ENCODE measurements at places on chromosomes 2 and 18. TPM values are rescaled to one million over a fixed set of nuclear protein-coding genes. Genes with fewer than 3 reads are reported as not detected.

The IAH1 gene
- total RNA-seq = 64.4 TPM

The NYAP2 gene
- not detected for total RNA-seq

The PPP1R1C gene
- total RNA-seq = not detected

The NMS gene
- total RNA-seq = not detected

The CXCR2 gene
- total RNA-seq = 0.20 TPM

DNA sequence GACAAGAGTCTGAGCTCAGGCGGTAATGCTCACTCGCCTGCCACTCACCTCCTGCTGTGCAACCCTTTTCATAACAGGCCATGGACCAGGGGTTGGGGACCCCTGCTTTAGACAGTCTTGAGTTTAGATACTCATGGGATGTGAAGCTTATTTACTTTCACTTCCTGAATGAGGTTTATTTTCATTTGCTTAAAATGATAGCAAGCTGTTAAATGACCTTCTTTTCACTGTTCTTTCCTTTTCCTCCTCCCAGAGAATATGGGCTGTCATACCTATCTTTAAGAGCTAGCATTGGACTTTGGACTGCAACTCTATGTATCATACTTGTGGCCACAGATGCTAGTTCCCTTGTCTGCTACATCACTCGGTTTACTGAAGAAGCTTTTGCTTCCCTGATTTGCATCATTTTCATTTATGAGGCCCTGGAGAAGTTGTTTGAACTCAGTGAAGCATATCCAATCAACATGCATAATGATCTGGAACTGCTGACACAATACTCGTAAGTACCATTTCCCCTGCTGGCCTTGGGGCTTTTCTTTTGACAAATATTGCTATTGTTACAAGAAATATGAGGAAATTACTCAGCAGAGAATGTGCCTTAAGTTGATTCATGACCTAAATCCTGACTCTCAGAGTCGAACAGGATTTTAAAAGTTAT lies 168.5 kb downstream of the DPP4 start:
- DNase-seq = no peak
- peaks cover 9% of the 10 kb centered on the region for H3K4me1 ChIP-seq
- H3K27ac ChIP-seq = peak overlapping the region; percentile 77
- peaks cover 7% of the 10 kb centered on the region for H3K27me3 ChIP-seq

DNA sequence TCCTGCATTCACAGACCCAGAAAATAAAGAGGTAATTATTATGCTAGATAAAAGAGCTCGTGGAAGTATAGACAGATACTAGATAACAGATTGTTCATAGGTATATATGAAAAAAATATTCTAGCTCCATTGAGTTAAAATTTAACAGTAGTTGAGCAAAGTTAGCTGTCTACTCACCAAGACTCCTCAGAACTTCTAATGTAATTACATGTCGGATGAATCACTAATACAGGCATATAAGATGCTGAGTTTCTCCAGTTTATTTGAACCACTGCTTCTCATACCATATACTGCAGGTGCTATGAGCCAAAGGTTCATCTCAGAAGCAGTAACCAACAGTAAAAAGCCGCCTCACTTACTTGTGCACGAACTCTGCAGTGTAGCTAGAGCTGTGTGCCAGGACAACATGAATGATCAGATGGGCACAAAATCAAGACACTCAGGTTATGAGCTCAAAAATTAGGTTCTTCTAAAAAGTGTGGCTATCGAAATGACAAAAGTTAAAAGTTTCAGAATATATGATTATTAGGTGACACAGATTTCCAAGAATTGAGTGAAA lies 373.4 kb downstream of the NCKAP5 start:
- no peaks in the 10 kb centered on the region for H3K4me1 ChIP-seq
- DNase-seq = no peak
- no peaks in the 10 kb centered on the region for H3K36me3 ChIP-seq
- H3K27me3 ChIP-seq = no peaks in the 10 kb centered on the region

- no peaks in the 10 kb centered on the region for H3K4me1 ChIP-seq
- no peak overlapping the region for H3K27ac ChIP-seq
- no peaks in the 10 kb centered on the region for H3K36me3 ChIP-seq
Measured at GRCh38 chr2:137776697-137777096, 187.6 kb upstream of the HNMT start.

GRCh38 chr2:126429103-126429502 lies 226.9 kb upstream of the GYPC start:
- no peaks in the 10 kb centered on the region for H3K36me3 ChIP-seq
- DNase-seq = no peak
- H3K4me3 ChIP-seq = no peak overlapping the region
- H3K4me1 ChIP-seq = no peaks in the 10 kb centered on the region

GRCh38 chr2:1781291-1782080 lies 37.2 kb upstream of the PXDN start:
- no peak for DNase-seq
- peak overlapping the region; percentile 41 for H3K27ac ChIP-seq
- H3K4me1 ChIP-seq = peaks cover 6% of the 10 kb centered on the region
- H3K36me3 ChIP-seq = no peaks in the 10 kb centered on the region
- H3K4me3 ChIP-seq = no peak overlapping the region

GRCh38 chr2:42060028-42060427 lies 12.2 kb downstream of the PKDCC start:
- H3K27me3 ChIP-seq = peaks cover 6% of the 10 kb centered on the region
- H3K4me3 ChIP-seq = no peak overlapping the region
- H3K4me1 ChIP-seq = no peaks in the 10 kb centered on the region
- DNase-seq = no peak

GRCh38 chr2:23814963-23815362 lies 112.0 kb downstream of the ATAD2B start:
- no peak overlapping the region for H3K27ac ChIP-seq
- H3K36me3 ChIP-seq = peaks cover 9% of the 10 kb centered on the region
- no peak overlapping the region for H3K4me3 ChIP-seq
- no peaks in the 10 kb centered on the region for H3K27me3 ChIP-seq
- no peak for DNase-seq
- no peaks in the 10 kb centered on the region for H3K4me1 ChIP-seq

DNA sequence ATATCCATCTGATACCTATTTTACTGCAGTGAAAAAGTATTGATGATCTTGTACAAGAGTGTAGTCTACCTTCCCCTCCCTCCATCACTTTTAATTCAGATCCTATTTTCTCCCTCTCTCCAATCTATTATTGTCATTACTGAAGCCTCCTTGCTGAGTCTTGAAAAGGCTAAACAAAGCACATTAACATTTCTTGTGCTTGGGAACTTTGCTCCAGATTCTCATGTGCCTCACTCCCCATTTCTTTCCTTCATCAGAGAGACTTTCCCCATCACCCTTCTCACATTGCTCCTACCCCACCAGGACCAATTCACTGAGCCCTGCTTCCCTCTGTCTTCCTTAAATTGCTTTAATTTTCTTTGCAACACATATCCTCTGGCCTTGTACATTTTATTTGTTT lies 736.2 kb upstream of the GCFC2 start:
- H3K27me3 ChIP-seq = no peaks in the 10 kb centered on the region
- DNase-seq = no peak
- H3K4me1 ChIP-seq = no peaks in the 10 kb centered on the region
